Substantia nigra (tissue), 51 donors: ENCODE measurements at places on chromosomes 2 and 18.

DNA sequence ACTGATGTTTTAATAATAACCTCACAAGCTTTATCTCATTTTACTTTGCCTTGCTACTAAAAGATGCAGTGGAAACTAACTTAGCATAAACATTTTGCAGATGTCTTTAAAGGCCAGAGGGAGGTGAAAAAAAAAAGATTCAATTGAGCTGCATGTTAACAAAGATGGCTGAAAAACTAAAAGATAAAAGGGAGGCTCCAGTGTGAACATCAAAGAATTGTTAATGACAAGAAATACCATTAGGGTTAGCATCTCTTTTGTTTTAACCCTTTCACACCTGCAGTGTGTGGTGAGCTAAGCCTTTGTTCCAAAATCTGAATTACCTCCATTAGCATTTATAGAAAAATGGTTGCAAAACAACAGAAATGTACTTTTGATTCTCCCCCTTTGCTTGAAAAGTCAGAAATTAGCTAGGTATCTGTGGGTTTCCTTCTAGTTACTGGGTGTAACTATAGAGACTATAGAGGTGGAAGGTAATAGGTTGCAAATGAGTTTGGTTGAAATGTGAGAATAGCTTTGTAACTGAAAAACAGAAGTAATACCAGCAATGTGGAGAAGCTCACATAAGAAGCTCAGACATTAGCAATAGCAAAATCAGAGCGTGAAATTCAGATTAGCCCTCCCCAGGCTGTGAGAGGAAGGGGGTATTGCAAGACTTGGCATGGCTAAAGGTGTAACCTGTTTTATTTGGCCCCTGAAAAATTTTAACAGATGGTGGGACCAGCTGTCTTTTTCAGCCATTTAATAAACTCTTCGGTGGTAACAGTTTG is 34.8 kb upstream of the SP5 start:
- no peak for DNase-seq

DNA sequence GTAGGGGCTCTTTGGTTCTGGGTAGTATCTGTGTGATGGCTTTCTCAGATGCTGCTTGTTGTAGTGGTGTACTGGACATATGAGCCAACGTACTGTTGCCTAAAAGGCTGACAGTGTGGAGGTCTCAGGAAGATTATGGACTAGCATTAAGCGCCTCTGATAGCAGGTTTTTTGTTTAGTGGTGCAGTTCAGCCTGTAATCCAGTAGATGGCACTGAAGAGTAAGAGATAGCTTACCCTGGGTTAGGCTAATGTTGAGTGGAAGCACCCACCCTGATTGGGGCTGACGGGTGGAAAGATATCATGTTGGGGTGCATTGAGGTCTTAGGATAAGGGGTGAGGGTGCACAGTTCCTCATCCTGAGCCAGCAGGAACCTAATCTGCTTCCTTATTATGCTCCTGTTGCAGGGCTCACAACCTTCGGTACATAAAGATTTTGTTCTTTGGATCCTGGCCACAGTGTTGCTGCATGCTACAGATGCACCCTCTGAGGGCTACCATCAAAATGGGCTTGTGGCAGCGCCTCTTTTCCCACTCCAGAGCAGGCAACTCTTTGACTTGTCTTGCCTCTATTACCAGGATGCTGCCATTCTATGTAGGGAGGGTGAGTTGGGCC is 79.6 kb downstream of the MSTN start:
- no peak for DNase-seq

GRCh38 chr2:213959589-213959988 is 451.3 kb upstream of the VWC2L start:
- no peak for DNase-seq

GRCh38 chr2:150490466-150490865 is 3.0 kb upstream of the RND3 start:
- no peak for DNase-seq

- no peak for DNase-seq
Measured at GRCh38 chr18:45298986-45299385, 316.3 kb upstream of the SLC14A2 start.

DNA sequence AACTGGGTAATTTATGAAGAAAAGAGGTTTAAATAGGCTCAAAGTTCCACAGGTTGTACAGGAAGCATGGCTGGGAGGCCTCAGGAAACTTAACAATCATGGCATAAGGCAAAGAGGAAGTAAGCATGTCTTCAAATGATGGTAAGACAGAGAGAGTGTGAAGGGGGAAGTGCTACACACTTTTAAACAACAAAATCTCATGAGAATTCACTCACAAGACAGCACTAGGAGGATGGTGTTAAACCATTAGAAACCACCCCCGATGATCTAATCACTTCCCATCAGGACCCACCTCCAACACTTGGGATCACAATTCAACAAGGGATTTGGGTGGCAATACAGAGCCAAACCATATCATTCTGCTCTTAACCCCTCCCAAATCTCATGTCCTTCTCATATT is 34.9 kb downstream of the CFAP210 start:
- no peak for DNase-seq

- DNase-seq = no peak
Measured at GRCh38 chr18:8480506-8481328, 128.5 kb upstream of the RAB12 start.

GRCh38 chr18:61127714-61128467 is 205.3 kb upstream of the CDH20 start:
- DNase-seq = no peak

DNA sequence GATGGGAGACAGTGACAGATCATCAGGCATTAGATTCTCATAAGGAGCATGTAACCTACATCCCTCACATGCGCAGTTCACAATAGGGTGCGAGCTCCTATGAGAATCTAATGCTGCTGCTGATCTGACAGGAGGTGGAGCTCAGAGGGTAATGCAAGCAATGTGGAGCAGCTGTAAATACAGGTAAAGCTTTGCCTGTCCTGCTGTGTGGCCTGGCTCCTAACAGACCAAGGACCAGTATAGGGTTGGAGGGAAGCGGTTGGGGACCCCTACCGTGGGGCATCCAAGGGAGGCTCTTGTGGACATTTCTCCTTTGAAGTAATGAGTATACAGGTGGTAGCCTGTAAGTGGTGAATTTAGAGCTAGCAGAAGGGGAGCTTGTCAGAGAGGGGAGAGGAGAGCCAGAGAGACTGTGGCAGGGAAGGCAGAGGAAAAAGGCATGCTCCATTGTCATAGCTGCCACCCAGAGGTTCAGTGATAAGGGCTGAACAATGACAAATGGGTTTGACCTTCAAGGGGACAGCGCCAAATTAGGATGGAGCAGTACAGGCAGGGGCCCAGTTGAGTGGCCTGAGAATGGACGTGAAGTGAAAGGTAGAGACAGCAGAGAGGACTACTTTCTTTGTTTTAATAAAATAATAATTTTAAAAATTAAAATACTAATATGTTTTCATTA is 15.2 kb upstream of the TMBIM1 start:
- DNase-seq = no peak

DNA sequence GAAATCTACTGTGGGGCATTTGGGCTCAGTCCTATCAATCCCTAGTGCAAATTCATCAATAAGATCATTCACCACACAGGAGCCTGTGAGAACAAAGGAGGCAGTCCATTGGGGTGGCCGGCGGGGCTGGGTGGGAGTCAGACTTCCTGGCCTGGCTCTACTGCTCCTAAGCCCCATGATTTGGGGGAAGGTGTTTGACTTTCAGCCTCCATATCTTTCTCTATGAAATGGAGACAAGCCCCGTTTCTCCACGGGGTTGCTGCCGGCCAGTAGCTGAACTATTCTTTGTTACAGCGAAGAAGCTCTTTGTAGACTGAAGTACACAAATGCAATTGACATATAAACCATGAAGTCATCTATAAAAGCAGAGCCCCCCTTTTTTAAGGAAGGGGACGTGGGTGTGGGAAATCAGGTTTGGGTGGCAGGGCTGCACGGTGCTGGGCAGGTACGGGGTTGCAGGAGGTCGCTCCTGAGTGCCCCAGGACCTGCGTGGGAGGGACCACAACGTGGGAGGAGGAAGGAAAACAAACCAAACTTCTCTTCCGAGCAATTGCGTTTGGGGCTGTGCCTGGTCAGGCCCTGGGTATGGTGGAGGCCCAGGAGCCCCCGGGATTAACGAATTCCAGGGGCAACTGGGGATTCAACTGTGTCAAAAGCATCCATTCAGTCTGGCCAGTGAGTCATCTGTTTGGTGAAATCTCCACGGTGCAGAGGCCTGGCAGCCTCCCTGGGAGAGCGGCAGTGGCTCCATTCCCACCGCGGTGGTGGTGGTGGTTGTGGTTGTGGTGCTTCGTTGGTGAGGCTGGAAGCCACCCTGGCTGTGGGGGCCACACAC is 18.2 kb downstream of the FBLN7 start:
- DNase-seq = no peak

DNA sequence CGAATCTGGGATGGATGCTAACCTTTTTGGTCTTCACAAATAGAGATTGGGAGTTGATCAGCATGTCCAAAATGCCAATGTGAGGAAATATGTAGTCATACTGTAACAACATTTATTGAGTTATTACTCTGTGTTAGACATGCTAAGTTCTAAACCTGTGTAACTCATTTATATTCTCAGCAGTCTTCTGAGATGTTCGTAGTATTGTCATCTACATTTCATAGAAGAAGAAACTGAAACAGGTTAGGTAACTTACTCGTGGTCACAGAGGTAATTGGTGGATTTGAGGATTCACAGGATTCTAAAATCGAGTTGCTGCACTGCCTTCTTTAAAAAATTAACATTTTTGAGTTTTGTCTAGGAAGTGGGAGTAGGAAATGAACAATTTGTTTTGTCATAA is 162.1 kb downstream of the UBE2E3 start:
- DNase-seq = no peak

- no peak for DNase-seq
Measured at GRCh38 chr18:10526561-10526949, 728 bp downstream of the NAPG start.

- DNase-seq = no peak
Measured at GRCh38 chr2:173252581-173252980, 102.1 kb upstream of the CDCA7 start.

GRCh38 chr2:120568089-120568974 is 167.3 kb upstream of the GLI2 start:
- DNase-seq = no peak

DNA sequence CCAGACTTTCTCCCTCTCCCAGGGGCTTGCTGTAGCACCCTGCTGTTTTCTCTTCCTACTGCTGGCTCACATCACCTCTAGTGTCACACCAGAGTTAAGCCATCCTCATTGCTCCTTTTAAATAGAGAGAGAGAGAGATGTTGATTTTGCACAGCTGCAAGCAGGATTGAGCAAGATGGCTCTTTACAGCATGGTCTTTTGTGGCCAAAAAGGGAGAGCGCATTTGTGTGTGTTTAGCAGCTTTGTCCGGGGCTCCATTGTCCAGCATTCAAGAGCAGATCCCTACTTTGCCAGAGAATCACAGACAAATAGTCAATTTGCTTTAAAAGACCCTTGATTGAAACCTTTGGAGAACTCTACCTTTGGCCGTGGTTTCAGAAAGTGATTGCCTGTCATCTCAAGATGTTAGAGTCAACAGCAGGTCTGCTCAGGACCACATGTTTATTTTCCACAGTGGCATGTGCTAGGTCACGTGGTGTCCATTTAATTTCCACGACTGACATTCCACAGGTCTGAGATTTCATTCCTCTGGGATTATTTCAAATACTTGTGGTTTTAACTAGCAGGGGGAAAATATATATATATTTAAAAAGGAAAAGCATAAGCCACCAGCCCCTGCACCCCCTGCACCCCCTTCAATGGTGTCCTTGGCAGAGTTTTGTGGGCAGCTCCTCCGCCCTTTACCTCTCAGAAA is 359.9 kb upstream of the SLC14A2 start:
- no peak for DNase-seq

GRCh38 chr2:38376346-38377049 is 575 bp downstream of the ATL2 start:
- peak; percentile 51 for DNase-seq

GRCh38 chr2:240051697-240052096 is 1.6 kb downstream of the OR6B3 start:
- DNase-seq = no peak

- no peak for DNase-seq
Measured at GRCh38 chr18:50970006-50970405, 2.2 kb downstream of the ELAC1 start.

DNA sequence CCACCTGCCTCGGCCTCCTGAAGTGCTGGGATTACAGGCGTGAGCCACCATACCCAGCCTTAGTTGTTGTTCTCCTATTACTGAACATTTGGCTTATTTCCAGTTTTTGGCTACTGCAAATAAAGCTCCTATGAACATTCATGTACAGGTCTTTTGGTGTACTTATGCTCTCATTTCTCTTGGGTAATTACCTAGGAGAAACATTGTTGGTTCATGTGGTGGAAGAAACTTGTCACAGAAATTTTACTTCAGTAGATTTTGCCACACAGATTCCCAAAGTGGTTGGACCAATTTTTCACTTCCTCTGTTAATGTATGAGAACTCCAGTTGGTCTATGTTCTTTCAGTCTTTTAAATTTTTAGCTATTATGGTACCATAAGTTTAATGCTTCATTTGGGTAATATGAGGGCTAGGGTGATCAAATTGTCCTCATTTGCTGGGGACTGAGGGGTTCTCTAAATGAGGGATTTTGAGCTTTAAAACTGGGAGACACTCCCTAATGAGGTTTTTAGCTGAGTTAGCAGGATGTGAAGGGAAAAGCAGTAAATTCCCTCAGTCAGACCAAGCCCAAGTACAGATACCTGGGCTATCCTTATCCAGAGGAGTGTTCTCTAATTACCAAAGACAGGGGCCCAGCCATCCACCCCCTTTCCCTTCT is 33.9 kb downstream of the MTA3 start:
- DNase-seq = no peak

DNA sequence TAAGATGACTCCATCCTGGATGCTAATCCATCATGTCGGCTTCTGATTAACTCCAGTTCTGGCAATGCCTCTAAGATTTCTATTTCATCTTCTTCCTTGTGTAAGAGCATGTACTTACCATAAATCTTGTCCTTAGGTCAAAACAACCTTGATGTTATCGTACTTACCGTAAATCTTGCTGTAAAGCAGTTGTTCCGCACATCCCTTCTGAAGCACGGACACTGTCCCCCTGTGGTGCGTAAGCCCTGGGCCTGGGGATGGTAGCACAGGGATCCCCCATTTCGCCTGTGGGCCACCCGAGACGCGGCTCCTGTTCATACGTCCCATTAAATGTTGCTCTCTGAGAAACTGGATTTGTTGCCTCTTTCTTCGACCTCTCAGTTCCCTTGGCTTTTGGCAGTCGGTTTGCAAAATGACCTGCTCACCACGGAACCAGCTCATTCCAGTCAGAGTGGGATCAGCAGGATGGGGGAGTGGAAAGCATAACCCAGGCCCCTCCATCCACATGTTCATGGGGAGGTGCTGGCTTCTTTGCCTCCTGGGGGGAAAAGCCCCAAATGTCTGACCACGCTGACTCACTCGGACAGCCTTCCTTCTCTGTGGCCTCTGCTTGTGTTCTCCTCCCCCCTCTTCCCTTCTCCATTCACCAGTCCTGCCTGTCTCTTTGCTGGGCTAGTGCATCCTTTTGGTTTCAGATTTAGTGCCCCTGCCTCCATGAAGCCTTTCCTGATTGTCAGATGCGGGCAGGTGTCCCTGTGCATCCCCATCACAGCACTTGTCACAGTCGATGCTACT is 49.9 kb downstream of the RAB31 start:
- DNase-seq = no peak
